NCI-H1105 treated with DMSO at 0.1 percent for 48 hours (cell line): ENCODE measurements at places on chromosomes 2 and 18.

DNA sequence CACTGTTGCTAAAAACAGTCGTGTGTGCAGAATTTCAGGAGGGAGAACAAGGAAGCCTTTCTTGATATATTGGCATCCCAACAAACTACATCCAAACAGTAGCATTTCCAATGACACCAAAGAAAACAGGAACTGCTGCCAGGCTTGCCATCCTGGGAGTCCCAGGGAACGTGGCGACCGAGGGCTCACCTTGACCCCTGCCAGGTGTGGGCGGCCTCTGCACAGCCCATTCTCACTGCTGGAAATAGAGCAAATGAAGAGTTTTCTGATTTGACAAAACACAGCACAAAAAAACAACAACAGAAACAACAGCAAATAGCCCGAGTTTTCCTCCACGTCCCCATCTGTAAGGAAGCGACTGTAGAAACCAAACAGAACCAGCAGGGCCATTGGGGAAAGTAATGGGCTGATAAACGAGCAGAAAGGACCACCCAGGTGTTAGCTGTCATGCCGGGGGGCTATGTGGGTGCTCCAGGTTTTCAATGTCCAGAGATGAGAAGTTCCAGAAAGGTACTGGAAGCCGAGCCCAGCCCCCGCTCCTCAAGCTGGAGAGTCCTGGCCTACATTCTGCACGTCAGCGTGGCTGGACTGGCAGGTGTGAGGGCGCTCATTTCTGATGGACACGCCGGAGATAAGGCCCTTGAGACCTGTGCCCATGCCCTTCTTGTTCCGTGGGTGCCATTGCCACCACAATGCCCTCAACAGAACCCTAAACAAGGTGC lies 80.8 kb downstream of the TWIST2 start:
- no peak for DNase-seq

GRCh38 chr2:241905716-241906377 lies 36.3 kb downstream of the RTP5 start:
- DNase-seq, result no peak

GRCh38 chr2:203431391-203432185 lies 103.4 kb downstream of the ABI2 start:
- no peak for DNase-seq

DNA sequence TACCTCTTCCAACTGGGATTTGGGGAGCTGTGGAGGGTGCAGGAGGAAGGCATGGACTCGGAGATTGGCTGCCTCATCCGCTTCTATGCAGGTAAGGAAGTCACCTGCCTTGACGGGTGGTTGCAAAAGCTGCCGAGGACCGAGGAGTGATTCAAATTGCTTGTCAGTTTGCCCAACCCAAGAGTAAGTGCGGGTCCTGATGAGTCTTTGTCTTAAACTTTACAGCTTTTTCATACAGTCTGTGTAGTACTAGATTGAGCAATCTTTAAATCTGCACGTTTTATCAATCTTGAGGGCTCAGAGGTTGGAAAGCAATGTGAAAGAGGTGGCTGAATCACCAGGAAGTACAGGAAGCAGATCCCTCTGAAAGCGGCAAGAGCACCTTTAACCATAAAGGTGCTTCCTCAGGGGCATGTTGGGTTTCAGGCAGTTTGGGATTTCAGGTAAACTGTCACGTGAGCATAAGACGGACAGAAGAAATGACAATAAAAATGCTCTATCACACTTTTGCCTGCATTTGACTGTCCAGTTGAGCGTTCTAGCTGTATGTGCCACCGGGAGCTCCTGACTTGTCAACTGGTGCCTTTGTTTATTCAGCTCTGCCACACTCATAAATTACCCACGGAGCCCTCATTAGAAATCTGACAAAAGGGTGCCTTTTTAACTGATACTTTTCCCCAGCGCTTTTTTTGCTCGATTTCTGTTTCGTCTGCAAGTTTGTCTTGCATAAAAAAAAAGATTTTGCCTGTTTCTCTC lies 2.0 kb downstream of the PHLPP1 start:
- peak; percentile 77 for DNase-seq

DNA sequence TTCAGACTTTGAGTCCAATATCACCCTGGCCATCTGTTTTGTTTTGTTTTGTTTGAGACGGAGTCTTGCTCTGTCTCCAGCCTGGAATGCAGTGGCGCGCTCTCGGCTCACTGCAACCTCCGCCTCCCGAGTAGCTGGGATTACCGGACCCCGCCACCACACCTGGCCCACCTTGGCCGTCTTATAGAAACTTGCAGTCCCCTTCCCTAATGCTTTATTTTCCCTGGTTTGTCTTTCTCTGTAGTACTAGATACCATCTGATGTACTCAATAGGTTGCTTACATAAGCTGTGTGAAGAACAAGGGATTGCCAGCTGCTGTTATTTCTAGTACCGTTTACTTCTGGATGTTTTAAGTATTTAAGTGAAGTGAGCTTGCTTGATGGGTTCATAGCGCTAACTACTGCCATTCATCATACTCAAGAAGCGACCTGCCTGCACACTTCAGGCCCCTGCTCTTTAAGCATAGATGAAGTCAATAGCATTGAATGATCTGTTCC lies 1.2 kb downstream of the RPL31 start:
- DNase-seq, result no peak

- DNase-seq, result no peak
Measured at GRCh38 chr2:118091631-118092030, 3.4 kb downstream of the INSIG2 start.

DNA sequence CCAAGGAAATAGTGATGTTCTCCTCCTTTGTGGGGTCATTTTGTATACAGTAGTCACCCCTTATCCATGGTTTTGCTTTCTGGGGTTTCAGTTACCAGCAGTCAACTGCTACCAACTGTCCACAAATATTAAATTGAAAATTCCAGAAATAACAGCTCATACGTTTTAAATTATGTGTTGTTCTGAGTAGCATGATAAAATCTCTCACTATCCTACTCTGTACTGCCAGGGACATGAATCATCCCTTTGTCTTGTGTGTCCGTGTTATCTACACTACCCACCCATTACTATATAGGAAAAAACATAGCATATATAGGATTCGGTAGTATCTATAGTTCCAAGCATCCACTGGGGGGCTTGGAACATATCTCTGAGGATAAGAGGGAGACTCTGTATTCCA lies 120.9 kb upstream of the DCC start:
- no peak for DNase-seq

DNA sequence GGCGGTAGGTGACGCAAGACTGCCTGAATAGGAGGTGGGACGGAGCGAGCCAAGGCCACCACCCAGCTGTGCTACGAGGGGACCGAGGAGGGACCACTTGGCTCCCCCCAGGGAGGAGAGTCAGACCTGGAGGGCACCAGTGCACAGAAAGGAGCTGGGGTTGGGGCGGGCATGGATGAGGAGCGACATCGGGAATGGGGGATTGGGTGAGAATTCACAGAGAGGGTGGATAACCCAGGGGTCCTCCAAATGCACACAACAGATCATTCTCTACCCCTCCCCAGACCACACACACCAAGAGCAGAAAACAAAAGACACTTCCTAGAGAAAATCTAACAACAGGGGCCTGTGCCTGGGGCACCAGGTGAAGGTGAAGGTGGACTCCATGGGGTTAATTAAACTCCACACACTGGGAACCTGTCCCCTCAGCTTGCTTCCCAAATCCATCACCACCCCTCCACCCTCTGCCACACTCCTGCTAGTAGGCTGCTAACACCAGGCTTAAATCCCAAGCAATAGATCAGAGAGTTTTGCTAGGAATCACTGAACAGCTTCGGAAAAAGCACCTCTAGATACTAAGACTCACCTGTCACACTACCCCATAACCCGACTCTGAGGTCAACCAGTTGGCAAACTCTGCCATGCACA lies 274.6 kb downstream of the EIPR1 start:
- no peak for DNase-seq

- no peak for DNase-seq
Measured at GRCh38 chr2:12594590-12594989, 122.1 kb upstream of the TRIB2 start.
